Bronchial smooth muscle cell (primary cell): ENCODE measurements at places on chromosomes 1 and 21. TPM values are rescaled to one million over a fixed set of nuclear protein-coding genes. Genes with fewer than 3 reads are reported as not detected.

The SLC44A5 gene
- total RNA-seq: 0.09 and 0.16 TPM in 2 replicates

The B3GALT5 gene
- 0.17 and 0.32 TPM in 2 replicates for total RNA-seq

The NAV1 gene
- 11.2 and 14.3 TPM in 2 replicates for total RNA-seq

The HSPA6 gene
- total RNA-seq: 4.4 and 8.4 TPM in 2 replicates

The APCS gene
- not detected in 2 replicates for total RNA-seq

The SESN2 gene
- 12.6 and 14.2 TPM in 2 replicates for total RNA-seq

The FAM151A gene
- total RNA-seq: not detected in 2 replicates

The LAD1 gene
- 0.26 TPM in 1 of 2 replicates, not detected in the other for total RNA-seq

The SPRR1B gene
- total RNA-seq: 0.17 TPM in 1 of 2 replicates, not detected in the other

The WDR64 gene
- total RNA-seq: not detected in 2 replicates
